ENCODE measurements at places on chromosomes 4 and X.
A peak's percentile ranks its signal among the peaks of the same experiment; 100 is the strongest.

GRCh38 chr4:988726-989721 lies 2.2 kb downstream of the IDUA start:
- DNase-seq, result no peak

DNA sequence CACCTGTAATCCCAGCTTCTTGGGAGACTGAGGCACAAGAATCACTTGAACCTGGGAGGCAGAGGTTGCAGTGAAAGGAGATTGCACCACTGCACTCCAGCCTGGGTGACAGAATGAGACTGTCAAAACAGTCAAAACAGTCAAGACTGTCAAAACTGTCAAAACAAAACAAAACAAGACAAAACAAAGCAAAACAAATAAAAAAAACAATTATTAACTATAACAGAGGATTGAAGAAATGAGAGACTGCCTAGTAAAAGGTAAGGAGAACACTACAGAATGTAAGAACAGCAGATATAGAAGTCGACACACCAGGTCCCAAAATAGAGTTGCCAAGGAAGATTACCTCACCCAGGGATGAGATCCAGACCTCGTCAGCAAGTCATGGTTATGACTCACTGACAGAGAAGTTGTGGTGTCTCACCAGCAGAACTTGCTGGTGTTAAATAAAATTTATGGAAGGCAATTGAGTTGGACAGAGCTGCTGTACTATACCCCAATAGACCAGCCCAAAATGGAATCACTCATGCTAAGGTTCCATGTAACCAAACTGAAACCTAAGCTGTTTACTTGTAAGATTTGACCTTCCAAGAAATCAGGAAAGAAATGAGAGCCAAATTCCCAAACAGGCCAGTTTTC lies 32.1 kb upstream of the GK start:
- no peak for DNase-seq

GRCh38 chrX:104284507-104284906 lies 29.8 kb upstream of the ESX1 start:
- DNase-seq, result no peak

- no peak for DNase-seq
These were observed 5.5 kb upstream of the FAM47E start for GRCh38 chr4:76246025-76246424.

DNA sequence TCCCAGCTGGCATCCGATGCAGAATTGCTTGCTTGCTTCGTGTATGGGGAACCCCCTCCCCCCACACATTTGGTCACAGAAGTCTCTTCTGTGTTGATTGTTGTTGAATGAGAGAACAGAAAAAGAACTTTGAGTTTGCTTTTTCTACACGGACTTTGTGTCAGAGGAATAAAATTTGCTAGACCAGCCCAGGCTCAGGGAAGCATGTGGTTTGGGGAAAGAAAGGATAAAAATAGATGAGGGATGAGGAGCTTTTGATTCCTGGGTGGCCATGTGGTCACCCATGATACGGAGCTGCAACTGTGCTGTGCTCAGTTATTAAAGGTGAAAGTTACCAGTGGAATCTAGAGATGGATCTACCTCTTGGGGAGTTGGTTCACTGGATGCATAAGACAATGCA lies 34.2 kb upstream of the ESX1 start:
- no peak for DNase-seq

DNA sequence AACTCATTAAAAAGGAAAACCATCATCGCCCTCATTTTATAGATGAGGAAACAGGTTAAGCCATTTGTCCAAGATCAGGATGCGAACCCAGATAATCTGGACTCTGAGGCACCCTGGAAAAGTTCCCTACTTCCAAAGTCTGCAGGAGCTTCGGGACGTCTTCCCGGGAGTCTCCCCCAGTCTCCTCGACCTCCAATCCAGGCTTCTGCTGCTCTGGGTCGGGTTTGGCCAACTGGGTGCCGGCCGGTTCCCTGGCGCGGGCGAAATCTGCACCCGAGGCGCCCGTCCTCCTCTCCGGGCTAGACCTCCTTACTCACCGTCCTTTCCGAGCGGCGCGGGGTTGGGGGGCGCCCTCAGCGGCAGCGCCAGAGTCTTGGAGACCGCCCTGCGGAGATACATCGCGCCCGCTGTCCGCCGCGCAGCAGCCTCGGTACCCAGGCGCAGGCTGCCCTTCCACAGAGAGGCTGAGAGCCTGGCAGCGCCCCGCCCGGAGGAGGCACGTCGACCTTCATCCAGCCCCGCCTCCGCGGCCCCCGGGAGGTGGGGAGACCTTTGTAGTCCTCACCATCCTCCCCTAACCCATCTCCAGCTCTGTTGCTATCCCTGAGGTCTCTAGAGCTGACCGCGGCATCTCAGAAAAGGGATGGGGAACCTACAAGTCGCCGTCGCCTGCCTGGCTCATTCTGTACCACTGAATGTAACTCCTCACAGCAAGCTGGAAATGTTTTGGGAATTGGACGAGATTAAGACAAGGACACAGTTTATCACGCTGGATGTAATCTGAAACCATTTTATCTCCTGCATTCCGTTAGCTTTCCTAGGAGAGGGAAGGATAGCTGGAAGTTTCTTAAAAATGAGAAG lies at the start of gene MGARP:
TSS of gene MGARP (minus strand) at position 466 of the 861 bp plus-strand sequence. CDS start at position 399, 67 bp downstream.
- peak; percentile 41 for DNase-seq

GRCh38 chr4:85556283-85556682 lies 81.3 kb downstream of the ARHGAP24 start:
- DNase-seq, result no peak

GRCh38 chr4:158785718-158786117 lies 16.9 kb downstream of the FNIP2 start:
- no peak for DNase-seq

- no peak for DNase-seq
These were observed 124.9 kb downstream of the STAG2 start for GRCh38 chrX:124086411-124086810.

- DNase-seq, result no peak
These were observed 460.4 kb downstream of the RAPGEF2 start for GRCh38 chr4:159563257-159563656.

GRCh38 chrX:30806187-30806728 lies 82.8 kb downstream of the TAB3 start:
- no peak for DNase-seq

DNA sequence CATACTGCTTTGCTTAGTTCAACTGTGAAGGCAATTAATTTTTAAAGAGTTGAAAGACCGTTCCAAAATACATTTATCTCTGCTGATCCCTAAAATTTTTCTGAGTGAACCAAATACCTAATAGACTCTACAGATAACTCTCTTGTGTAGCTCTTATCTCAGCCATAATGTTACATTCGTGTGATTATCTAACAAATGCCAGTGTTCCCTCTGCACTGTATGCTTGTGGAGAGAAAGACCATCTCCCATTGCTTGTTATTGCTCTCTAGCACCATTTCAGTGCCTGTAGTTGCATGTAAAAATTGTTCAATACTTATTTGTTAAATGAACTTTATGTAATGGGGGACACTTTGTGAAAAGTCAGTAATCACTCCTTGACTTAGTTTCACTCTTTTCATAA lies 81.3 kb upstream of the ATOH1 start:
- DNase-seq, result no peak

DNA sequence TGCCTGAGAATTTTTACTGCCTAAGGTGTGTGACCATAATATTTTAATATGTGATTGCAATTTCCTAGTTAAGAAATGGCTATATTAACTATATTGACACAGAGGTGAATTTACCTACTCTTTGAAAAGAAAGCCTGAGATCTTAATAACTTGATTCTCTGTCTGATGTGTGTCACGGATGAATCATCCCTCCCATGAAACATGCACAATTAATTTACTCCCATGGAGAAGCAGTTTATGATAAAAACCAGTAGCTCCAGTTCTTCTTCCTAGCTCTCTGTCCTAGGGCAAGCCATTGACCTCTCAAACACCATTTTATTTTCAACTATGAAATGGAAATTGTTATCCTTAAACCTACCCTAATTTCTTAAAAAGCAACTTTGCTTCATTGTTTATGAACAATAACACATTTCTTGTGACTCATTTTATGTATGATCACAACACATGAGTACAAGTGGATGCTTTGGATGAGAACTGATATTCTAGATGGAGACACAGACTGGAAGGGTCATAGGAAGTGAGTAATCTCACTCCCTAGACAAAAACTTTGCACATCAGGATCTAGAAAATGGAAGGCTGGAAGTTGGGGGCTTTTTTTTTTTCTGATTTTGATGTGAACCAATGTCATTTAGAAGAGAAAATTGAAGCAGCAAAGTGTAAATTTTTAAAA lies 438.3 kb downstream of the GPAT3 start:
- no peak for DNase-seq

- no peak for DNase-seq
These were observed at the start of gene GLRB for GRCh38 chr4:157075811-157076577. Gene GLRB, plus strand, starts transcription at chr4:157076150. Its CDS starts 1,875 bp downstream, at chr4:157078025.

DNA sequence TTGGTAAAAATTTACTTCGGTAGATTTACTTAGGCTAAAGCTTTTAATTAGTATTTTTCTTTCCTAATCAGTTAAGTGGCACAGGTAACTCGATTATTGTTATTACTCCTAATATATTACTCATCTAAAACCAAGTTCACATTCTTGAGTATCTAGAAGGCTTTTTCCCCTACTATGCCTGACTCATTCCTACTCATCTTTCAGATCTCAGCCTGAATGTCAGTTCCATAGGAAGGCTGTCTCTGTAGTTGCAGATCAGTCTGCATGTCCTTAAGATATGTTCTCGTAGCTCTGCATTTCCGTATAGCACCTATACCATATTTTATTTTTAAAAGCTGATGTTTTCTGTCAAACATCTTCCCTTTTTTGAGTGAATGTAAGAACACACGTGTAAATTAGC lies 5.9 kb upstream of the FAM184B start:
- DNase-seq, result no peak

GRCh38 chrX:113973706-113974105 lies 610.2 kb upstream of the HTR2C start:
- DNase-seq, result no peak

- DNase-seq, result no peak
These were observed 38.7 kb downstream of the SEC24B start for GRCh38 chr4:109472343-109472761.

DNA sequence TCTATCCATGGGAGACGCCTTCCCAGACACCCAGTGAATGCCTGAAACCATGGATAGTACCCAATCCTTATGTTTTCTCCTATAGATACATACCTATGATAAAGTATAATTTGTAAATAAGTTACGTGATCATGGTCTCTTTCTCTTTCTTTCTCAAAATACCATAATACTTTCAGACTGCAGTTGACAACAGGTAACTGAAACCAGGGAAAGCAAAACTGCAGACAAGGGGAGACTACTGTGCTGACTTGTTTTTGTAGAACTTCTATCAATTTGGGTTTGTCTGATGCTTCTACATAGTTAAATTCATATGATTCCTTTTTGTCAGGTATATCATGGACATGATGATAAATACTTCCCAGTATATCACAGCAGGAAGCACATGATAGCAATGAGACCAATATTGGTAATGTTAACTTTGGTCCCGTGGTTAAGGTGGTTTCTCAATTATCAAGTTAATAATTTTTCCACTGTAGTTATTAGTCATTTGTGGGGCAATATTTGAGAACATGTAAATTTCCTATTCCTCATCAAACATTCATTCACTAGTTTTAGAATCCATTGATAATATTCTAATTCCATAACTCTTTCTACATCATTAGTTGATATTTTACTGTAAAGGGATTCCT lies 298.0 kb upstream of the TET2 start:
- no peak for DNase-seq

GRCh38 chrX:136710325-136710951 lies 62.5 kb downstream of the CD40LG start:
- no peak for DNase-seq

DNA sequence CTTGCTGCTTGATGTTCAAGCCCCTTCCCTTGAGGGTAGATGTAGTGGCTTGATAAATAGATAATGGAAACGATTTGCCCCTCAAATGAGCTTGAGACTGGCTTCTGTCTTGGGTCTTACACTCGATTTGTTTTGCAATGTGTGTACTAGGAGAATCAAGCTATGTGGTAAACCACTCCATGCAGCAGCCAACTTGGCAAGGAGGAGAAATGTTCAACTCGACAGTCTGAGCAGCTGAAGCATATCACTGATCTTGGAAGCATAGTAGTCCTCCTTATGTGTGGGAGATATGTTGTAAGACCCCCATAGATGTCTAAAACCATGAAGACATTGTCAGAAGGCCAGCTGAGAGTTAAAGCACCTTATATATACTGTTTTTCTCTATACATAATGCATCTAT lies 125.3 kb downstream of the CCNG2 start:
- no peak for DNase-seq

GRCh38 chr4:48565362-48566033 lies 75.4 kb downstream of the ZAR1 start:
- DNase-seq, result no peak

- peak; percentile 18 for DNase-seq
These were observed 564 bp downstream of the FAM149A start for GRCh38 chr4:186104890-186105646.

- DNase-seq, result no peak
These were observed 151.3 kb downstream of the COMMD8 start for GRCh38 chr4:47312170-47312569.

DNA sequence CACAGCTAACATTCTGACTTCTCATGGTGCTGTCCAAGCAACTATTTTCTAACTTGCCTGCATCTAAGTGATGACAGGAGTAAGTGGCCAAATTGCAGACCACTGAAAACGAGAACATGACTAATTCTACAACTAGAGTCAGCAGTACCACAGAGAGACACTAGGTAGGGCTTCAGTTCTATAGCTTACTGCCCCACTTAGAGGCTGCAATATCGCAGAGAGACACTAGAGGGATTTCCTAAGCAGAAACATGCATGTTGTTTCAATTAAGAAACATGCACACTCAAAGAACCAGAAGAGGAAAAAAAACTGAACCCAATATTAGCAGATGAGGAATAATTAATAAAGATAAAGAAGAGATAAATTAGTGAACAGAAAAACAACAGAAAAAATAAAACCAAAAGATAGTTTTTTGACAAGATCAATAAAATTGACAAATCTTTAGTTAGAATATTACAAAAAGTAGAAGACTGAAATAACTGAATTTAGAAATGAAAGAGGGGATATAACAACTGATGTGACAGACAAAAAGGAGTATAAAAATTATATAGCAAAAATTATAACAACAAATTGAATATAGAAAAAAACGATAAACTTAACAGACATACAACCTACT lies 100.8 kb downstream of the SPIN4 start:
- DNase-seq, result no peak

DNA sequence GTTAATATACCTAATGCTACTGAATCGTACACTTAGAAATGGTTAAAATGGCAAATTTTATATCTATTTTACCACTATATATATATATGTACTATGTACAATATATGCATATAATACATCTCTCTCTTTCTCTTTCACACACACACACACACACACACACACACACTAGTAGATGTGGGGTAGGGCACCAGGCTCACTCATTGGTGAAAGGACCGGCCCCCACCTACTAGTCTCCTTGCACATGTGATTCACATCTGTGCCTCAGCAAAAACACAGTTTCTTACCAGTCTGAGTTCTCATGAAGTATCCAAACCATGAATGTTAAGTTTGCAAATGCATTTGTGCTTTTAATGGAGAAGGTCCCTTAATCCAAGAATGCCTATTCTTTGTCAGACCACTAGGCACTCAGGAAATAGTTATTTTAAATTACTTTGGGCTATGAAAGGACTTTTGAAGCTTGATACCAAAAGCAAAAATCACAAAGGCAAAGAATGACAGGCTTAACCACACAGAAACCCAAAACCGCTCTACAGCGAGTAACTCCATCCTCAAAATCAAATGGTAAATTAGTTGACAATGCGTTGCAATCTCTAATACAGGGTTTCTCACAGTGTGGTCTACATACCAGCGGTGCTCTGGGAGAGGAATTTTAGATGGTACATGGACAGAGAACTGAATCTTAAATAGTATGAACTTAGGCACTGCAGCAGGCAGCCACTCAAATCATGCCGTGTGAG lies 5.8 kb downstream of the TSC22D3 start:
- DNase-seq, result no peak

GRCh38 chr4:159178151-159178546 lies 75.3 kb downstream of the RAPGEF2 start:
- no peak for DNase-seq
